CD4-positive, CD25-positive, alpha-beta regulatory T cell (primary cell): ENCODE measurements at places on chromosomes 12 and 14. TPM values are rescaled to one million over a fixed set of nuclear protein-coding genes. Genes with fewer than 3 reads are reported as not detected.

GRCh38 chr12:94206886-94207285 lies 58.5 kb downstream of the PLXNC1 start:
- DNase-seq, result no peak

The DEPDC4 gene
- not detected for total RNA-seq

- DNase-seq, result peak; percentile 14
Observed at GRCh38 chr12:3491938-3492792, 1.2 kb downstream of the PRMT8 start.

GRCh38 chr12:130920723-130921381 lies 32.9 kb upstream of the ADGRD1 start:
- no peak for DNase-seq

DNA sequence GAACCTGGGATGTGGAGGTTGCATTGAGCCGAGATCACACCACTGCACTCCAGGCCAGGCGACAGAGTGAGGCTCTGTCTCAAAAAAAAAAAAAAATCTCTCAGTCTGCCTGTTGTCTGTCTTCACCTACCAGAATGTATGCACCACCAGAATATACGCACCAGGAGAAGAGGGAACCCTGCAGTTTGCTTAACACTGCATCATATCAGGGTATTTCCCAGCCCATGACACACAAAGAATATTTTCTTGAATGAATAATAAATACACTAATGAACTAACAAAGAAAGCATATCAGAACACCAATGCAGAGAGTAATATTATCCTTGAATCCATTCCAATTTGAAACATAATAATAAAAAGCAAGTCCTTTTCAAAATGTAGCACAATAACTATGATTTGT lies 44.2 kb upstream of the FOXN3 start:
- DNase-seq, result no peak

GRCh38 chr12:42237853-42238239 lies 202 bp downstream of the YAF2 start:
- no peak for DNase-seq

The NANOG gene
- not detected for total RNA-seq

GRCh38 chr12:131428091-131428685 lies 282.7 kb upstream of the SFSWAP start:
- DNase-seq, result no peak

The MDGA2 gene
- not detected for total RNA-seq

DNA sequence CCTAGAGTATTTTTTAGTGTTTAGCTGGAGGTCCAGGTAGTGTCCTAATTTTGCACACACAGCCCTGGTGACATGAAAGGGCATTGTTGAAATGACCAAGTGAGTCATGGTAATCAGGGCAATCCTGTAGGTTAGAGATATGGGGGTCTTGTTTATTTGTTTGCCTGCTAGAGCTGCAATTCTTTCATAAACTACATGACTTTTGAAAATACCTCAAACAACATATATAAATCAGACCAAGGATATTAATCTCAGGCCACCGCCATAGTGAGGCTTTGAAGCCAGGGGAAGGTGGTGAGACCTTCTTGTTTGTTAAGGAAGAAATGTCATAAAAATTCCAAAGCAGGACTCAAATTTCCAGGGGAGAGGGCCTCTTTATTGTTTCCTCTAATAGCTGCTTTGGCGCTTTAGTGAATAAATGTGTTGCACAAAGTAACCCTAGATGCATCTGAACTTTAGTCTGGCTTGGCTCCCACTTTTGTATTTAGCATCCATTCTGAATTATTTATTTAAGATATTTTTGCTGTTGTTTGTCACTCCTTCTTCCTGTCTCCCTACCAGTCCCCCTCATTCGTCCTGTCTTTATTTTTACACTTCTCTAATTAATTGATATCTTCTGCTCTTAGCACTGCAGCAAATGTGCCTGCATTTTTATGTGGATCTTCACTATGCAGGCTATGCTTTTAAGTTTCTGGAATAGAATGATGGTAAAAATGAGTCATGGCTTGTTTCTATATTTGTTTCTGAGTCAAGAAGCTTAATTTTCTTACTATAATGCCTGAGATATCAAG lies 430.3 kb downstream of the RAD51B start:
- no peak for DNase-seq

DNA sequence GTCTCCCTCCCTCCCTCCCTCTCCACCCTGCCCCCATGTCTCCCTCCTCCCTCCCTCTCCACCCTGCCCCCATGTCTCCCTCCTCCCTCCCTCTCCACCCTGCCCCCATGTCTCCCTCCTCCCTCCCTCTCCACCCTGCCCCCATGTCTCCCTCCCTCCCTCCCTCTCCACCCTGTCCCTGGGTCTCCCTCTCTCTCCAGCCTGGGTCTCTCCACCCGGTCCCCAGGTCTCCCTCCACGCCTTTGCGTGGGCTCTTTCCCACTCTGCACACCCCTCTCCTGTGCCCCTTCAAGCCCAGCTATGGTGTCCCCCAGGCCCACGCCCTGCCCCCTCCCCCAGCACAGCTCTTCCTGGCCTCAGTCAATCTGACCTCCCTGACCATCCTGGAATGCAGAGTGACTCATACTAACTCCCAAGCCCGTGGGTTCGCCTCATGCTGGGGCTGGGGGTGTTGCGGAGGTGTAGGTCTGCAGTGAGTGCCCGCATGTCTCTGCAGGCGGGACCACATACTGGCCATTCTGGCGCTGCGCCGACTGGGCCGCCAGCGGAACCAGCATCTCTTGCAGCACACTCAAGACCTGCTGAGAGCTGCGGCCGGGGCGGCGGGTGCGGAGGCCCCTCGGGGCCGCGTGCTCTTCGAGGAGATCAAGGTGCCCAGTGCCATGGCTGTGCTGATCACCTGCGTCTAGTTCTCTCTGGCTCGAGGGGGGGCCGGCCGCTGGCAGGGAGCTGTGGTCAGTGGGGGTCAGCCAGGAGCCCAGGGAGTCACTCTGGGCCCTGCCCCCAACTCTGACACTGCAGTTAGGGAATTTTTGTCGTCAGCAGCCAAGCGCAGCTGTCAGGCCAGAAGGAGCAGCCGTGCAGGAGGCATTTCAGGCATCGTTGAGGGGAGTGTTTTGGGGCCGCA lies 13.5 kb upstream of the TNFAIP2 start:
- DNase-seq, result no peak

- DNase-seq, result peak; percentile 46
Observed at GRCh38 chr12:76020281-76020680, 11.3 kb downstream of the PHLDA1 start.

DNA sequence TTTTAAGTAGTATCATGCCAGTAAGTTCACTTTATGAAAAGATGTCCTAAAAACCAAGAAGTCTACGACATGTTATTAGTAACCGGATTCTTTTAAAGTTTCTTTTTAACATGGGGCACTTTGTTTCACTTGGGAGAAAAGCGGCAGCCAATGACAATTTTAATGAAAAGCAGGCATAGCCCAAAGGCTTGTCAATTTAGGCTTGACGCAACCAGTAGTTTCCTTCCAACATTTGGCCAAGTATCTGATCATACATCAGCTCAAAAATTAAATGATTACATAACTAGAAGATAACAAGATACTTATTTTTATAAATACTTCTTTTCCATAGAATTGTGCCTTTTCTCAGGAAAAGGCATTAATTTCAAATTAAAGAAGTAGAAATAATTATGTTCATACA lies 112.8 kb downstream of the TXNDC16 start:
- no peak for DNase-seq

The CYP27B1 gene
- not detected for total RNA-seq

DNA sequence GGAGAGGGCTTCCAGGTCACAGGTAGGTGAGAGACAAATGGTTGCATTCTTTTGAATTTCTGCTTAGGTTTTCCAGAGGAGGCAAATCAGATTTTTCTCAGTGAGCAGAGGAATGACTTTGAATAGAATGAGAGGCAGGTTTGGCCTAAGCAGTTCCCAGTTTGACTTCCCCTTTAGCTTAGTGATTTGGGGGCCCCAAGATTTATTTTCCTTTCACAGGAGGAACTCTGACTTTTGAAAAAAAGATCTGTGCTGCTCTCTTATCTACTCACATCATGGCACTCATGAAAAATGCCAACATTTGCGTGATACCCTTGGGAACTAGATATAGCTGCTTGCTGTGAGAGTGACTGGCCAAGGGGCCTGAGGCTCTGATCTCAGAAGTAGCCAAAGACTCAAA lies 58.0 kb upstream of the EVL start:
- no peak for DNase-seq

The TSHR gene
- total RNA-seq, result 19.3 TPM

GRCh38 chr12:132166801-132167591 lies 22.7 kb downstream of the NOC4L start:
- no peak for DNase-seq

- no peak for DNase-seq
Observed at GRCh38 chr12:132657004-132657727, 30.0 kb downstream of the POLE start.

DNA sequence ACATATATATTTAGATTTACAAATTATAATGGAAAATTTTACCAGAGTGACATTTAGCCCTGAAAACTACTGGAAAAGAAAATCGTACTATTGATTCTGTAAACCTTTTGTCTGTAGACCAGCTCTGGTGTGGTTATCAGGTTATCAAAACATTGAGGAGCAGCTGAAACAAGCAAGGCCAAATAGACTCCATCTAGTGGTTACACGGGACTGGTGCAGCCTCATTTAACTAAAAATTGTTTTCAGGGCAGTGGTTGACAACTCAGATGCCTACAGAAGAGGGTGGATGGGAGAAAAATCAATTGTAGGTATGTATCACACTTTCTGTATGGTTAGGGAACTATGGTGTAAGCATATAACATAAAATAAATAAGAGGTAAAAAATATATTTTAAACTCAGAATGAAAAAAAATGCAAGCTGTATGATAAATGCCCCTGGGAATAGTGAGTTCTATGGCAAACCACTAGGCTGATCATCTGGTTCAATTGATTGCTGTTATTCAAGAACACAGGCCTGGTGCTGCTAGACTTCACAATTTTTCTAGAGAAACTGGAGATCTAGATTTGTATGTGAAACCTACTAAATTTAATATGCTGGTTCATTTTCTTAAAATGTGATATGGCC lies 51.2 kb downstream of the ACSS3 start:
- DNase-seq, result no peak

The AMDHD1 gene
- total RNA-seq, result 0.67 TPM

The RBP5 gene
- not detected for total RNA-seq
